ENCODE measurements at places on chromosomes 6 and 20.
A peak's percentile ranks its signal among the peaks of the same experiment; 100 is the strongest.

GRCh38 chr20:31923388-31924331 is 28.2 kb downstream of the PDRG1 start:
- peaks cover 5% of the 10 kb centered on the region for H3K4me1 ChIP-seq
- H3K27ac ChIP-seq: no peak overlapping the region
- no peak overlapping the region for H3K4me3 ChIP-seq

DNA sequence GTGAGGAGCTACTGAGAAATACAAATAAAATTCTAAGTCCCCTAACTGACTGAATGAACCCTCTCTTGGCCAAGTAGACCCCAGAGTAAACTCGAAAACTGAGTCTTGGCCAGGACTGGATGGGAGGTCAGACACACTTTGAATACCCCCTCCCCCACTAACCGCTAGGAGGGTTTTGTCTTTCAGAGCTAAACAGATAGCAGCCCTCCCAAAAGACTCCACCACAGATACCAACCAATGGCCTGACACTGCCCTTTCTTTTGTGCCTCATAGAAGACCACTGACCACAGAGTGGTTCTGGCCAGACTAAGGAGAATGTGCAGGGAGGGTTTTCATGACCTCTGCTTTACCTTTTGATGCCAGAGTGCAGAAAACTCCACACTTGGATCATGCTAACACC is 42.1 kb downstream of the SPACA1 start:
- H3K4me3 ChIP-seq: no peak overlapping the region
- H3K4me1 ChIP-seq: no peaks in the 10 kb centered on the region
- H3K27me3 ChIP-seq: no peaks in the 10 kb centered on the region
- H3K36me3 ChIP-seq: no peaks in the 10 kb centered on the region
- no peak overlapping the region for H3K27ac ChIP-seq

GRCh38 chr6:72748759-72749158 is 126.9 kb downstream of the KCNQ5 start:
- no peaks in the 10 kb centered on the region for H3K4me1 ChIP-seq
- no peak overlapping the region for H3K27ac ChIP-seq
- DNase-seq: no peak

- H3K4me1 ChIP-seq: no peaks in the 10 kb centered on the region
- no peaks in the 10 kb centered on the region for H3K36me3 ChIP-seq
- DNase-seq: no peak
- no peak overlapping the region for H3K27ac ChIP-seq
These were observed 212.6 kb downstream of the MOXD1 start for GRCh38 chr6:132188556-132189264.

DNA sequence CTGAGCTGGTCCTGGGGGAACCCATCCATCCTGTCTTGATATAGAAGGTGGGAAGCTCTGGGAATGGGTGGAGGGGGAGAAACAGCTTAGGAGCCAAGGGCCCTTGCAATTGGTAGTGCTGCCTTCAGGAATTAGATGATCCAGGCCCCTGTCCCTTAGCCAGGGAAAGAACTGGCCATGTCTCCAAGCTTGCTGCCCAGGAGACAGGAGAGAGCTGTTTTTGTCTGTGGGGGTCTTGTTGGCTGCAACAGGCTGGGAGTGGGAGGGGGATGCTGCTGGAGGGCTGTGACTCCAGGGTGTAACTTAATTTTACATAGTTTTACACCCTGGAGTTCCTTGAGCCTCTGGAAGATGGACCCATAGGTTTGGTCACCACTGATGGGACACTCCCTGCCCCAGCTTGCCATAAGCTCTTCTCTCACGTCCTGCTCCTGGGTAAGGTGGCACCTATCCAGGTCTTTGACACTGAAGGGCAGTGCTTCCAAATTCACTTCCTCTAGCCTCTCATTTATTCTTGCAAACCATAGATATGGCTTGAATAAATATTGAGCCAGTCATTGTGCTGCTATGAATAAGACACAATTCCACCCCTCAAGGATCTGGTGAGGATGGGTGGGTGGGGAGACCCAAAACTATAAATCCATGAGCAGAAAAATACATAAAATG is 16.8 kb downstream of the VEGFA start:
- H3K27ac ChIP-seq: no peak overlapping the region
- no peaks in the 10 kb centered on the region for H3K27me3 ChIP-seq
- no peak overlapping the region for H3K4me3 ChIP-seq
- H3K36me3 ChIP-seq: peaks cover 39% of the 10 kb centered on the region

DNA sequence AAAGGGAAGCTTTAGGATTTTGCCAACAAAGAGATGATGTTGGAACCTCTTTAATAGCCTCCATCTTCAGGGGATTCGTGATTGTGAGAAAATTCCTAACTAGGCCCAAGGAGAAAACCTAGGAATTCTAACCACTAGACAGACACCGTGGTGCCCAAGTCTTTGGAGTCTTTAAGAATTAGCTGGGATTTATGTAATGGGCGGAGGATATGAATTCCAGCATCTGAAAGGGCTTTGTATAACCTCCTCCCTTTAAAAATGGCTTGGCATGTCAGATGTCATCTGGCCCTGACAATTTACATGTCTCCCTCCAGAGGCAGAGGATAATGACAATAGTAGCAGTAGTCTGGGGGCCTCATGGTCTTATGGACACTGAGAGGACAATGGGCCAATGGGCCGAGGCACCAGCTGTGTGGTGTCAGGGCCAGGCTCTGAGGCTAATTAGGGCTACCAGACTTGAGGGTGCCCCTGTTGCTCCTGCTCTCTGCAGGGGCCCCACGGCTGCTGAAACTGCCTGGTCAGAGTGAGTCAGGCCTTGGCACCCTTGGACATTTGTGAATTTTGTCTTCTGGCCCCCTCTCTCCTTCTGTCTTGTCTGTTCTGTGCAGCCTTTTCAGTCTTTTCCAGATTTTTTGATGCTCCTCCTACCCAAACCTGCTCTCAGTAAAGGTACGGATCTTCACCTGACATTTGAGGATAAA is 113.9 kb downstream of the EDN1 start:
- no peaks in the 10 kb centered on the region for H3K27me3 ChIP-seq
- no peaks in the 10 kb centered on the region for H3K4me1 ChIP-seq
- no peak overlapping the region for H3K27ac ChIP-seq
- no peak overlapping the region for H3K4me3 ChIP-seq
- no peak for DNase-seq
- H3K36me3 ChIP-seq: no peaks in the 10 kb centered on the region

DNA sequence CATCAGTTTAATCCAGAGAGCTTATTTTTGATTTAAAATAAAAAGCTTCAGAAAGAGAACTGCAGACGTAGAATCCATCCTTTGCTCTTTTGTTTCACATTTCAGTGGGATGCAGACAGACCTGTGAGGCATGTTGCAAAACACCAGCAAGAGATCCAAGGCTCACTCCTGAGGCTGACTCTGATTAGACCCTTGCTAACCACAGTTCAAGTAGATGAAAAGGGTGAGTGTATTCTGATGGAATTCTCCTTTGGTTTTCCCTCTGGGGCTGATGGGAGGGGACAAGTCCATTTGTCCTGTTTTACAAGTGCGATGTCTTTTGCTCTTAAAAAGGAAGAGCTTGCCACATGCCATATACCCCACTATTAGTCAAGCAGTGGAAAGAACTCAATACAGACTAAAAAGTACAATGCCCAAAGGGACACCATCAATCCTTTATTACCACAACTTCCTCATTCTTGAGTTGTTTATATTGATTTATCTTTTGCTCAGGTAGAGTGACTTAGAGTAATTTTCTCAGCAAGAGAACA is 772.7 kb downstream of the MAFB start:
- no peak for DNase-seq
- H3K4me3 ChIP-seq: no peak overlapping the region
- H3K36me3 ChIP-seq: no peaks in the 10 kb centered on the region
- H3K27ac ChIP-seq: no peak overlapping the region
- no peaks in the 10 kb centered on the region for H3K4me1 ChIP-seq

DNA sequence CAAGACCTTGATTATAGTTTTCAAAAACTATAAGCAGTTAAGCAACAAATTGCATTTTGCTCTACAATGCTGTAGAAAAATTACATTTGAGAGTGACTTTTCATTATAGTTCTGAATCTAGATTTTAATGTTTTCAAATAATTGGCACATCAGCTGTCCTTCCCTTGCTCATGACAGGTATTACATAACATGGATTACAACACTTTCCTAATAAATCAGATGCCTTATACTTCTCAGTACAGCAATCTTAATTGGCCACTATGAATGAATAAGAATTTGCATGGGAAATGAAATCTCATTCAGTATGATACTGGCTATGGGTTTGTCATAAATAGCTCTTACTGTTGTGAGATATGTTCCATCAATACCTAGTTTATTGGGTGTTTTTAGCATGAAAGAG is 29.9 kb downstream of the HSF2 start:
- H3K4me1 ChIP-seq: no peaks in the 10 kb centered on the region
- H3K27ac ChIP-seq: no peak overlapping the region
- H3K27me3 ChIP-seq: no peaks in the 10 kb centered on the region
- H3K36me3 ChIP-seq: peaks cover 4% of the 10 kb centered on the region

GRCh38 chr6:11979866-11980265 is 32.2 kb upstream of the HIVEP1 start:
- H3K27me3 ChIP-seq: no peaks in the 10 kb centered on the region
- no peak for DNase-seq
- no peaks in the 10 kb centered on the region for H3K36me3 ChIP-seq
- no peak overlapping the region for H3K4me3 ChIP-seq
- no peaks in the 10 kb centered on the region for H3K4me1 ChIP-seq

DNA sequence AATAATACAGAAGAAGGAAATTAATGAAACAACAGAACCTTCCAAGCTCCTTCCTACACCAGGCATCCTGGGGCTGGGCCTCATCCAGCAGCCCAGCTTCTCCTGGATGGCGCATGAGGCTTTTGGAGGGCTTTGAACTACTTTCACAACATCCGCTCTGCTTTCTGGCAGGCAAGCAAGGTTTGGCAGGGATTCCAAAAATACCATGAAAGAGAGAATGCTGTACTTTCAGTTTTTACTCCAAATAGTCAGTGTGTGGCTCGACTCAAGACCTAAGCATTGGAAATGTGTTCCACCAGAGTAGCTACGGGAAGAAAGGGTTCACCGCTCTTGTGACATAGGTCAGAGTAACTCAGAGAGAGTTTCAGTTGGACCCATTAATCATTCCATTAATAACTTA is 125.4 kb downstream of the OPRM1 start:
- H3K4me1 ChIP-seq: no peaks in the 10 kb centered on the region
- no peaks in the 10 kb centered on the region for H3K27me3 ChIP-seq
- H3K27ac ChIP-seq: peak overlapping the region; percentile 35
- H3K4me3 ChIP-seq: no peak overlapping the region
- no peaks in the 10 kb centered on the region for H3K36me3 ChIP-seq

- no peaks in the 10 kb centered on the region for H3K4me1 ChIP-seq
- H3K27me3 ChIP-seq: no peaks in the 10 kb centered on the region
- H3K27ac ChIP-seq: no peak overlapping the region
- peak; percentile 73 for DNase-seq
- no peaks in the 10 kb centered on the region for H3K36me3 ChIP-seq
- H3K4me3 ChIP-seq: no peak overlapping the region
These were observed 157.3 kb downstream of the BTBD9 start for GRCh38 chr6:38482466-38482865.

DNA sequence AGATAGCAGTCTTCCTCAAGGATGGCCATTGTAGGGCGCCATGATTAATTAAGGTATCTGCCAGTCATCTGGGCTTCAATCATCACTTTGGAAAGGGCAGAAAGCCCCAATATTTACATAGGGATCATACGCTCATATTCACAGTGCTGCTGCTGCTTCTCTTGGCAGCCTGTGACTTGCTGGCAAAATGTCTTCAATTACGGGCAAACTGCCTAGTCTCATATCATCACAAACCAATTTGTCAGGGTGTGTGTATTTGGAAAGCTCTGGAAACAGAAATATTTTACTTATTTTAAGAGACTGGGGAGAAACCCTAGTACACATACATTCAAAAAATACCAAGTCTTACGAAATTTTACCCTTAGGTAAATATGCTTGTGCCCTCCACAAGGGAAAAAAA is 77.6 kb downstream of the SAMD5 start:
- H3K4me3 ChIP-seq: no peak overlapping the region
- DNase-seq: no peak
- no peaks in the 10 kb centered on the region for H3K27me3 ChIP-seq
- H3K27ac ChIP-seq: no peak overlapping the region

DNA sequence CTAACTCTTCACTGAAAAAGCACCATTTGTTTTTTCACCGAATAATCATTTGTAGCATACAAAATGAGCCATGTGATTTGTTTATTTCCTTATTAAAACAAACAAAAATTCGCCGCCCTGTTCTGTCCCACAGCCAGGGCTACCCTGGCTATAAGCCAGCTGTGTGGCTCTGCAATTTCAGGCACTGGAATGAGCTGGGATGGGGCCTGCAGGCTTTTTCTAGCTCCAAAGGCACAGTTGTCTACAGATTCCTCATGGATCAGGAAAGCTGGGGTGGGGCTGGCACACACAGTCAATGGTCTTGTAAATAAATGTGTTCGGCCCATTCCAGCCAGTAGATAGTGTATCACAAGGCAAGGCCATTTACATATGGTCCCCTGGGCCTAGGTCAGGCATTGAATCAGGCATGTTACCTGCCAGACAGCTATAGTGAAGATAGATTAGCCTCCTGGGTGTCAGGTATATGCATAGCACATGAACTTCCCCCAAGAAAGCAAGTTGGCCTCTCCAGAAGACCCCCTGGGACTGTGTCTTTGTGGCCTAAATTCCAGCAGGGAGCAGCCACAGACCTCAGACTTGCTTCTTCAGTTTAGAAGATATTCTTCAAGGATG is 608.9 kb downstream of the MAFB start:
- no peak overlapping the region for H3K27ac ChIP-seq
- DNase-seq: peak; percentile 31
- H3K4me3 ChIP-seq: no peak overlapping the region
- no peaks in the 10 kb centered on the region for H3K27me3 ChIP-seq
- no peaks in the 10 kb centered on the region for H3K4me1 ChIP-seq

DNA sequence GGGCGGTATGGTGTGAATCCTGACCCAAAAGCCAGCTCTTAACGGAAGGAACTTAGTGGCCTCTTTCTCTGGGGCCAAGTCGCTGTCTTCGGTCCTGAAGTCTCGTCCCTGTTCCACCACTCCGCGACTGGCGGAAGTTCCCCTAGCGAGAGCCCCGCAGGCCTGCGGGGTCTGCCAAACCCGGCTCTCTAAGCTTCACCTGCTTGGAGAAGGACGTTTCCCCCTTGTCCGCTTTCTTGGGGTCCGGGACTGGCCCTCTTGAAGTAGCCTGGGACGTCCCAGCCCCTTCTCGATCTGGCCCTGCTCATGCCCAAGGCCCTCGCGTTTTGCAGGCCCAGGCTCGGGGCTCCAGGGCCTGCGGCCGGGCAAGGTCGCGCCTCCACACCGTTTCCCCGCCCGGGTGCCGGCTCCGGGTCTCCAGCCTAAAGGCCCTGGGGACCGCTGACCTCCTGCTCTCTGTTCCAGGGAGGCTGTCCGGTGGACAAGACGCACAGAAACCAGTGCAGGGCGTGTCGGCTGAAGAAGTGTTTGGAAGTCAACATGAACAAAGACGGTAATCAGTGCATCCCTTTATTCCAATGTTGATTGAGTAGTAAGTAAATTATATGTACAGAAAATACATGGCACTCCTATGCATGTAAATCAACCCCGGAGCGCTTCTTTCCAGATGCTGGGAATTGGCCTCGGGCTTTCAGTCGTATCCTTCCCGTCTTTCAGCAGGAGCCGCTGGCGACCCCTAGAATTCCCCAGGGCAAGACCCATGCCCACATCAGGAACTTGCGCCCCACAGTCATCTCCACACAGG is 8.8 kb downstream of the NR2E1 start:
- H3K27me3 ChIP-seq: peaks cover 99% of the 10 kb centered on the region
- H3K4me1 ChIP-seq: peaks cover 26% of the 10 kb centered on the region
- no peak overlapping the region for H3K4me3 ChIP-seq
- H3K27ac ChIP-seq: no peak overlapping the region
